ENCODE measurements at places on chromosomes 7 and 10.

GRCh38 chr7:95534796-95535195 is 49.1 kb downstream of the ASB4 start:
- DNase-seq = no peak

- no peak for DNase-seq
These were observed 76.4 kb downstream of the RGS10 start for GRCh38 chr10:119466076-119466475.

DNA sequence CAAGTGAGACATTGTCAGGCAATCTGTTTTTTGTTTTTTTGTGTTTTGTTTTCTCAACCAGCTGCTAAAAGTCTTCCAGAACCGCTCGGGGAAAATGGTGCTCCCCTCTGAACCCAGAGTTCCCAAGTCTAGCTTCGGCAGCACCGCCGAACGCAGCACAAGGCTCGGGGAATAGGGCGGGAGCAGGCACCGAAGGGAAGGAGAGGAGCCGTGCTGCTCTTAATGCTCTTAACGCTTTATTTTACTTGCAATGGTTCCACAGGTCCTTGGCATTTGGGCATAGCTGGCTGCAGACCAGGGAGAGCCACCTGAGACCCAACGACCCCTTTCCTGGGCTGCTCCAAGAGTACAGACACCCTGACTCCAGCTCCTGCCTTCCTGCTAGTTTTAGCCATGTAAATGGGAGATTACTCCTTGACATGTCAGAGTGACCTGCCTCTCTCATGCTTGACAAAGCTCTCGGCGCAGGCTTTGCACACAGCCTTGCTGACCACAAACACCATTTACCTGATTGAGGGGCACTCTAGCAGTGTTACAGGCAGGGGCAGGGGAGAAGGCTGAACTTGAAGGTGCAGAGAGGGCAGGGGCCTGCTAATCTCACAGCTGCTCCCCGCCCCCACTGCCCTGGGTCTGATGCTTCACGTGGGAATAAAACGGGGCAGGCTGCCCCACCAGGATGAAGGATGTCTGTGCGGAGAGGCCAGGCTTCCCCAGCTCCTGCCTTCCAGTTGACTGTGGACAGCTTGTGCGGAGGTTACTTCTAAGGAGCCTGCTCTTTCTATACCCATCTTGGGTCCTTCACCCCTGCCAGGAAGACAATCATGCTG is 58.6 kb upstream of the EFCAB10 start:
- no peak for DNase-seq

DNA sequence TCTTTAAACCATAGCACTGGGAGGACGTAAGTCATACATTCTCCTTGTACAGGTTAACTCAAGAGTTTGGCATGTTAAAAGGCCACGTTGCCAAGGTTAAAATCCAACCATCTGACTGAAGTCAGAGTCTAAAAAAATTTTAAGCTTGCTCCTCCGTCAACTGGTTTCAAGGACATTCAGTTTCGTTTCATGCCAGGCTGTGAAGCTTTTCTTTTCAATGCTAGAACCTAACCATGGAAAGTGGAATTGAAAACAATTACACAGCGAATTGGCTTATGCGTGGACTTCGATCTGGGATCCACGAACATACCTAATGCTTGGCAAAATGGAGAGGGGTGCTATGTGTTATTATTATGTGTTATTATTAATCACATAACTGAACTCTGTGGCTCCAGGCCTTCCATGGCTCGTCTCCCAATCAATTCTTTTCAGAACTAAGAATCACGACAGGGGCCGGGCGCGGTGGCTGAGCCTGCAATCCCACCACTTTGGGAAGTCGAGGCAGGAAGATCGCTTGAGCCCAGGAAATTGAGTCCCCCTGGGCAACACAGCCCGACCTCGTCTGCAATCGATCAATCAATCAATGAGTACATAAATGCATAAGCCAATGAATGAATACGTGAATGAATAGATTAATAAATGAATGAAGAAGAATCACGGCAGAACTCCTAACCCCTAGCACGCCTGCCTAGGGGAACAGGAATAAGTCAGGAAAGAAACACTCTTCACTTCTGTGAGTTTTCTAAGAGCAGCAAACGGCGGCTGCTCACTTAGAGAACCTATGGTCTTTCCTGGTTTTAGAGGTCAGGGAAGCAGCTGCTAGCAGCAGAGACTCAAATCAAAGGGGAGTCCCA is 733 bp upstream of the ARL5B start:
- DNase-seq = no peak

- no peak for DNase-seq
These were observed 40.9 kb upstream of the KLF6 start for GRCh38 chr10:3825862-3826351.

GRCh38 chr7:36723951-36724664 is at the start of gene AOAH:
TSS of gene AOAH (minus strand) at chr7:36724494. CDS start at chr7:36724148, 346 bp downstream.
- DNase-seq = peak; percentile 70

DNA sequence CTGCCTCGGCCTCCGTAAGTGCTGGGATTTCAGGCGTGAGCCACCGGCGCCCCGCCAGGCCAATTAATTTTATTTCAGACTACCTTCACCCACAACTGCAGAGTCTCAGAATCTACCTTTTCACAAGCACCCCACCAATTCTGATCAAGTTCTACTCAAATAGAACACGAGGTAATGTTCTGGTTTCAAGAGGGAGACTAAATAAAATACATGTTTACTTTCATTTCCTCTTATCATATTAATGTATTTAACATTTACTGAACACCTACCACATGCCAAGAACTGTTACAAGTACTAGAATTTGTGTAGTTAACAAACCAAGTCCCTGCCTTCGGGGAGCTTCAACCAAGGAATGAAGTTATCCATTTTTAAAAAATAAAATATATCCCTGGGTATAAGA is 25.5 kb upstream of the RGS10 start:
- DNase-seq = no peak

DNA sequence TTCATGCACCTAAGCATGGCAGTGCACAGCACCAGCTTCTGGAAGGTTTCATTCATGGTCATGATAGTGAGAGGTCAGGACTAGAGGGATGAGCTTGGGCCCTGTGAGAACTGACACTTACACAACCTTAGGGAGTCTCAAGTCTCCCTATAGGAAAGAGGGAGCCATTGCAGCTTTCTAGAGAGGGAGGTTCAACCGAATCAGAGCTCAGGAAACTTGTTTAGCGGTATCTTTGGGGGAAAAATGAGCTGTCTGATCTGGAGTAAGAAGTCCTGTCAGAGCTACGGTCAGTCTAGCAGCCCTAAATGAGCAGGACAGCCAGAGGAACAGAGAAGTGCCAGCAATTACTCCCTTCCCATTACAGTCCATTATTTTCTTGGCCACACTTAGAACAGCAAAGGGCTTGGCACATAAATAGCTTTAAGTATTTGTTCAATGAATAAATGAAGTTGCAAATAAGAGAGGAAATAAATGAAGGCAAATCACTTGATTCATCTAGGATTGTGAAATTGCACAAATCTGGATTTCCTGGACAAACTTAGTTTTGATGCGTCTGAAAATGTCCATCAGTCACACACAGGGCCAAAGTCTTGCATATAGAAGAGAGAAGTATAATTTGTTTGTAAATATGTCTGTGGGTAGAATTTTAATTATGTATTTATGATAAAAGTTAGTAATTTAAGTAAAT is 262.0 kb downstream of the GLI3 start:
- DNase-seq = no peak

DNA sequence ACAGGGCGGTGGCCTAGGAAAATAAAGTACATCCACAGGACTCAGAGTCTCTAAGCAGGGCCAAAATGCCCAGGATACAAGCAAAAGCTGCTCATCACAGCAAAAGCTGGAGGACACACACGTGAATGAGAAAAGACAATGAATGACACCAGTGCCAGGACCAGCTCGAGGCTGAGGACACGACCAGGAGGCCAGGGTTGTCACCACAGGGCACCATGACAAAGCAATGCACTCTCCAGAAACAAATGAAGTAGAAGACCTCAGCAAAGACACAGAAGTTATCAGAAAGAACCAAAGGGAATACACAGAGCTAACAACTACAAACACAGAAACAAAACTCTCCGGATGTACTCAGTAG is 92.1 kb downstream of the FOXL3 start:
- DNase-seq = no peak

DNA sequence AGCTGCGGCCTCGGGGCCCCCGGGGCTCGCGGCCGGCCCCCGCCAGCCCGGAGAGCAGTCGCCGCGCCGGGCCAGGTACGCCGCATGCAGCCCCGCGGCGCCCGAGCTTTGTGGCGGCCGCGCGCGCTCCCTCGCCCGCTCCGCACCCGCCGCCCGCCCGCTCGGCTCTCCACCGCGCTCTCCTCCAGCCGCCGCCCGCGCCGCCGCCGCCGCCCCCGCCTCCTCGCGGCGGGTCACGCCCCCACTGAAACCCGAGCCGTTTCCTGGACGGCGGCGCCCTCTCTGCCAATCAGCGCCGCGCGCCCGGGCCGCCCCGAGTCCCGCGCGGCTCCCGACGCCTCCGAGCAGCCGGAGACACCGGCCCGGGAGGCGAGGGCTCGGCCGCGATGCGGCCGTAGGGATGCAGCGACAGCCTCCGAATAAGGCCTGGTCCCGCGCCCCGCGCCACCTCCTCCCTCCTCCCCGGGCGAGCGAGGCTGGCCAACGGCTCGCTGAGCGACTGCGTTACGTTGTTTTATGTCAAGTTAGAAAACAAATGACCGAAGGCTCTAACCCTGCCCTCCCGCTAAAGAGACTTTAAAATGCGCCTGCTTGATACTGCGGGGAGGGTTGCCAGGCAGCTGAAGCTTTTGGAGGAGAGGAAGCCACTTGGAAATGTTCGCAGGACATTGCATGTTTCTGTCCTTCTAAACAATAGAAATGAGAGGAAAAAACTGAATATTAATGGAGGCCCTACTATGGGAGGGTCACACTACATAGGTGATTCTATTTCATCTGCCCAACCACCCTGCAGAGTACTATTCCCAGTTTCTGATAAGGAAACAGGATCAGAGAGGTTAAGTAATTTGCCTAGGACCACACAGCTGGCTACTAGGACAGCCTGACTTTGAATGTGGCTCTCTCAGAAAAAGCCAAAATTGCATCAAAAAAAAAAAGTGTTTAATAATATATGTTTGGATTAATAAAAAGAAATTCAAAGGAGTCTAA is at the start of gene FGFR2:
Gene FGFR2 (minus strand): TSS at position 182 of the 987 bp plus-strand sequence. CDS start 4,627 bp downstream, outside the sequence.
- no peak for DNase-seq

Measured in stimulated activated CD4-positive, alpha-beta T cell treated with anti-CD3 and anti-CD28 coated beads, TNF-alpha, amount 100 ng/mL, for 48 hours (primary cell).